Ovary (tissue), 10 donors: ENCODE measurements at places on chromosomes 5 and 9. TPM values are rescaled to one million over a fixed set of nuclear protein-coding genes. Genes with fewer than 3 reads are reported as not detected.

DNA sequence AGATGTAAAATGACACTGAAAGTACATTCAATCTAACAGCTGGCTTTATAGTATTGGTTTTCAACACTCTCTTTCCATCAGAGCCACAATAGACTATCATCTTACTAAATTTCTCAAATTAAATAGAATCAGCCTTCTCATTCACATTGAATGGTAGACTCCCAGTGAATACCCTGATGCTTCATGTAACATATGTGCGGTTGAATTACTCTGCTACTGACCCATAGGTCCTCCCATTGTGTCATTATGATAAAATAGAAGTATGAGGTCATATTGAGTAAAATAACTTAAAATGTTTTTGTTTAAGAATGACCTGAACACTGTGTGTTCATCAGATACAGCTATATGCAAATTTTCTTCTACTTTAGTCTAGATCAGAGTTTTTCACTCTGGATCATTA, 75.9 kb upstream of the ADAMTSL1 start:
- no peak for DNase-seq

- DNase-seq: no peak
Observed at GRCh38 chr5:40578501-40579451, 100.9 kb upstream of the PTGER4 start.

- DNase-seq: no peak
Observed at GRCh38 chr9:136049491-136050265, 45.4 kb downstream of the NACC2 start.

GRCh38 chr5:35470866-35471265, 146.8 kb upstream of the SPEF2 start:
- DNase-seq: peak; percentile 17

- DNase-seq: no peak
Observed at GRCh38 chr5:102511666-102512065, 12.9 kb upstream of the SLCO6A1 start.

- DNase-seq: no peak
Observed at GRCh38 chr5:87752362-87752761, 339.6 kb upstream of the CCNH start.

DNA sequence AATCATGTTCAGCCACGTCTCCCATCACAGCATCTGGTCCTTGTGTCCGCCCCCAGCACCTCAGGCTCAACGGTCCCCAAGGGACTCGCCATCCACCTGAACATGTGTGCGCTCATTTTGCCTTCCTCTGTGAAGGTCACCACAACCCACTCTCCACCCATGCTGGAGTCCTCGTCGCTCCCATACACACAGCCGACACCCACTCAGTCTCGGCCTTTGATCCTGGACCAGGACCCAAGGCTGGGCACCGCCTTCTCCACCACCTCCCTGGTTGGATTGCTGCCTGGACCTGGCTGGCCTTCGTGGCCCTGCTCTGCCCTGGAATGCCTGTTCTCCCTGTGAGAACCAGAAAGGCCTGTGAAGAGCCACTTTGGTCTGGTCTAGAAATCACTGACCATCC, 60.3 kb downstream of the UBE2QL1 start:
- no peak for DNase-seq

GRCh38 chr5:73625944-73626811, at the start of gene ARHGEF28:
ARHGEF28 (plus strand) TSS chr5:73626196; CDS start chr5:73684852, 58,656 bp downstream.
- peak; percentile 76 for DNase-seq

- DNase-seq: peak; percentile 50
Observed at GRCh38 chr5:177426566-177427210, at the start of gene GRK6. GRK6 (plus strand) TSS chr5:177426676; CDS start chr5:177426846, 170 bp downstream.

DNA sequence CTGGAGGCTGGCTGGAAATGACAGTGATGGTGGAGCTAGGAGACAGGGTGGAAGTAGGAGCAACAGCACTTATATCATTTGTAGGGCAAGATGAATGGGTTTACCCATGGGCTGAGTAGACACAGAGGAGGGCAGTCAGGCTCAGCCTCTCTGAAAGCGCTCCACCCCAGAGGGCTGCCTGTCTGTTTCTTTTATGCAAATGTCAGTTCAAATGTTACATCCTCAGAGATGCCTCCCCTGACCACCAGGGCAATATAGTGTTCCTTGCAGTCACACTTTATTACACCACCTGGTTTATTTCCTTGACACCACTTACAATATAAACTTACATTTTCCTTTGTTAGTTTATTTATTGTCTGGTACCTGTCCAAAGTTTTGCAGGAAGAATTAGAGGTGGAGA, 159.5 kb upstream of the IL12B start:
- DNase-seq: no peak

- DNase-seq: no peak
Observed at GRCh38 chr9:8362250-8362649, 562.7 kb upstream of the DMAC1 start.

- no peak for DNase-seq
Observed at GRCh38 chr5:62779010-62779422, 200.4 kb downstream of the LRRC70 start.

GRCh38 chr9:108325406-108325805, 530.4 kb downstream of the ACTL7B start:
- DNase-seq: no peak

SOX30 gene
- not detected for total RNA-seq

SLC35A4 gene
- total RNA-seq: 47.1 TPM

FAXDC2 gene
- 20.9 TPM for total RNA-seq

MORN5 gene
- 4.1 TPM for total RNA-seq
